ENCODE measurements at places on chromosomes 11 and 22.

DNA sequence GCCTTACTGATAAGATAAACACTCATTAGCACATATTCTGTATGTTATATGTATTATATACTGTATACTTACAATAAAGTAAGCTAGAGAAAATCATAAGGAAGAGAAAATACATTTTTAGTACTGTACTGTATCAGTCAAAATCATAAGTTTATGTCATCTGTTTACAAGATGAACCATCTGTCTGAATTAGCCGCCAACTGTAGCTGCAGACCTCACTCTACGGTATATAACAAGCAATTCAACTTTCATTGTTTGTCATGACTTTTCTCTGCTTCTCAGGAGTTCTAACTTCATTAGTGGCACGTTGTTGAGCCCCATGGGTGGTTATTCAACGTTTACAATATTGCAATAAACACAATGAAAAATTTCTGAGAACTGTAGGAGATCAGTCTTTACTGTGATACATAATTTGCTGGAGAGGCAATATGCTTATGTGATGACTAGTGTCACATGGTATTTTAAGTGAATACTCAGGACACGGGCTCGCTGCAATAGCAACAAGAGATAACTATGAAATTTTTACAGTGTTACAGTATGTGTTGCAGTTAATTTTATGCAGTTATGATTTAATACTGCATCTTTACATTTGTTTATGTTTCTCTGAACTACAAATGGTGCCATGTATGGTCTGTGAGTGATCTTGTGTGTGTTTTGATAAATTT lies 132.2 kb upstream of the CTSC start:
- no peak for DNase-seq

DNA sequence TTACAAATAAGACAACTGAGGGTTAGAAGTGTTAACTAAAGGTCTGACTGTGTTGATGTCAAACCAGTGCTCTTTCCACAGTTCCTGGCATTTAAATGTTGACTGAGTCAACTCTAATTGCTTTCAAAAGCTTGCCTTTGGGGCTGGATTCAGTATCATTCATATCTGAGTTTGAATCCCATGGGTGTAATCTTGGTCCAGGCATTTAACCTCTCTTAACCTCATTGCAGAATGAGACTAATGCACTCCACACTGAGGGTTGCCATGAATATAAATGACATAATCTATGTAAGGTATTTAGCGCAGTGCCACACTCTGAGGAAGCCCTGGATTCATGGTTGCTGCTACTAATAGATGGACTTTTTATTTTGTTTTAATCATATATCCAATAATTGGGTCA lies 274.3 kb downstream of the DDX10 start:
- no peak for DNase-seq

DNA sequence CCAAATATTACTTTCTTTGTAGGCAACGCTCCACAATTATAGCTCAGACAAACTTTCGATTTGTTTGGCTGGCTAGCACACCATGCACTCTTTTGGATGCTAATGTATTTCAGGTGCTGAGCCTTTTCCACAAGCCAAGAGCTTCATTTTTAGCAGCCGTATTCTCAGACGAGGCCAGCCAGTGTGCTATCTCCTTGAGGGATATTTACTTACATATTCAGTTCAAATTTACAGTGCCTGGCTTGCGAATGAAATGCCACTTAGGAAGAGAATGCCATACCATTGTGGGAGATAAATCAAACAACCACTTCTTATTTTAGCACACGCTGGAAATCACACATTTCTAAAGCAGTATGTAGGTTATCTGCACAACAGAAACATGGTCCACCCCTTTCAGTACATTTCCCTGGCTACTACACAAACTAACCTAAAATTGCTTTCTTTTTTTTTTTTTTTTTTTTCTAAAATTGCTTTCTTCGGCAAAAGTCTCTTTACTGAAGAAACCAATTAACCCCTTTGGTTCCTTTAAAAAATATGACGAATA lies 236.9 kb downstream of the CADM1 start:
- DNase-seq, result no peak

DNA sequence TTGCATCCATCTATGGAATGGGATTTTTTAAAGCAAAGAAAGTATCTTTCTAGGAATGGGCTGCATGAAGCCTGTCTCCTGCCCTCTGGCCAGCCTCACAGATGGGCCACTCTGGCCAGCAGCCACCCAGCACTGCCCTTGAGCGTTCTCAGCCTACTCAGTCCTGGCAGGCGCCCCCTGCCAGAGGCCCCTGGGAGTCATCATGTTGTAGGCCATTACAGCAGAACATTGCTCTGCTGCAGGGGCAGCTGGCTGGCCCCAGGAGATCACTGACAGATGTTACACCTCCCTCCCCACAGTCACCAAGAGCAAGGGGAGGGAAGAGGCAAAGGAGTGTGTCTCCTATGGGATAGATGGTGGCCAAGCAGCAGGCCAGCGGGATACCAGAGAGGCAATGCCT lies 363.7 kb downstream of the NXPE2 start:
- no peak for DNase-seq

GRCh38 chr11:81497202-81497804 lies 1236.4 kb downstream of the FAM181B start:
- peak; percentile 61 for DNase-seq

GRCh38 chr11:124976531-124976930 lies 22.5 kb downstream of the CCDC15 start:
- no peak for DNase-seq

- DNase-seq, result no peak
These were observed 8.6 kb downstream of the GRIA4 start for GRCh38 chr11:105618343-105618955.

- DNase-seq, result no peak
These were observed 28.0 kb downstream of the TPST2 start for GRCh38 chr22:26561756-26562417.

- peak; percentile 11 for DNase-seq
These were observed 17.5 kb upstream of the FIBIN start for GRCh38 chr11:26976389-26976788.
